ENCODE measurements at places on chromosomes 7 and 10. TPM values are rescaled to one million over a fixed set of nuclear protein-coding genes. Genes with fewer than 3 reads are reported as not detected.

DNA sequence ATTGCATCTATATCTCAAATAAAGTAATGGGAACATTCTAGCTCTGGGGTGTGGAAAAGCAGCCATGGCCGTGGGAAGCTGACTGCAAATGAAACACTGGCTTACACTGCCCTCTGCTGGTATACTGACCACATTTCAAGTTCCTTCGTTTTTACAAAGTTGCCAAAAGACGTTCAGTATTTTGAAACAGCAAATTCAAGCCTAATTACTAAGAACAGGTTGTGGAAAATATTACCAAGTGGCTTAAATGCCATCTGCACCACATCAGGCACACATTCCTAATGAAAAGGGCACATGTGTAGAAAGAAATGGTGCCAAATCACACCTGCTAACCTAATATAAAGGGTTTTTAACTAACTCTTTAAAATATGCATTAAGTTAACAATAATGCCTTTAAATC, 83.9 kb downstream of the JAZF1 start:
- DNase-seq: no peak

GRCh38 chr10:62632071-62632809, 172.3 kb upstream of the ADO start:
- DNase-seq: no peak

GRCh38 chr10:60048091-60048501, 141.7 kb upstream of the CCDC6 start:
- DNase-seq: no peak

The GHRHR gene
- not detected for total RNA-seq

- no peak for DNase-seq
Measured at GRCh38 chr10:4407783-4408182, 418.2 kb upstream of the AKR1E2 start.

The STEAP1B gene
- 3.2 TPM for total RNA-seq
